CD4-positive, alpha-beta T cell treated with Interferon gamma for 1 hour (primary cell): ENCODE measurements at places on chromosomes 1 and 21.

DNA sequence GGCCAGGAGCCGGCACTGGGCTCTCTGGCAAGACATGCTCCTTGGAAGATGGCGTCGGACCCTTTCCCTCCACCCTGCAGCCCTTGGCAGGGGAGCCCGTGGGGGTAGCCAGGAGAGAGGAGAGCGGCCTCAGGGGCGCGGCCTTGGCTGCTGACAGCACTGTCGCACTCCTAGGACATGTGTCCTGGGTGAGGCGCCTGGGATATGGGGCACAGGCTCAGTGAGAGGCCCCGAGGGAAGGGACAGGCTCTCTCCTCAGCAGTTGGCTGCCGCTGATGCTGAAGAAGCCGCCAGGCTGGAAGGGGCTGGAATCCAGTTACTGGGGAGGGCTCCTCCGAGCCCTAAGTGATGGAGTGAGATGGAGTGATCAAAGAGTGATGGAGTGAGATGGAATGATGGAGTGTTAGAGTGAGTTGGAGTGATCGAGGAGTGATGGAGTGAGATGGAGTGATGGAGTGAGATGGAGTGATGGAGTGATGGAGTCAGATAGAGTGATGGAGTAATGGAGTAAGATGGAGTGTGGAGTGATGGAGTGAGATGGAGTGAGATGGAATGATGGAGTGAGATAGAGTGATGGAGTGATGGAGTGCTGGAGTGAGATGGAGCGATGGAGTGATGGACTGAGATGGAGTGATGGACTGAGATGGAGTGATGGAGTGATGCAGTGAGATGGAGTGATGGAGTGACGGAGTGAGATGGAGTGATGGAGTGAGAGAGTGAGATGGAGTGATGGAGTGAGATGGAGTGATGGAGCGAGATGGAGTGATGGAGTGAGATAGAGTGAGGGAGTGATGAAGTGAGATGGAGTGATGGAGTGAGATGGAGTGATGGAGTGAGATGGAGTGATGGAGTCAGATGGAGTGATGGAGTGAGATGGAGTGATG is 27.6 kb upstream of the PKP1 start:
- no peak for DNase-seq

DNA sequence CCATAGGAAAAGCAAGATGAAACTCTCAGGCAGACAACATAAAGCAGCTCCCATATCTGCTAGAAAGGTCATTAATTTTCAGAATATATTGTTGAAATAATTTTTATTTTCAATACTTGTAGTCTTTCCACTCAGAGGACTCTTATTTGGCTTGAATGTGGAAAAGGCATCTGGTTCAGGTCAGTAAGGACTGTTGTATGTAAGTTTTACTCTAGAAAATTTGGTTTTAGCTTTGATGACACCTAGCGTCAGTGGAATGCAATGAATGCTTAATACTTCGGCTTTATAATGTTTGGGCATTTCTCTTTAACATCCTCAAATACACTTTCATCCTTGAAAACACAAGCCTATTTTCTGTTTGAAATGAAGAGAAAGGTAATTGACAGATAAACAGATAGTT is 63.3 kb downstream of the LRRC40 start:
- DNase-seq, result no peak

DNA sequence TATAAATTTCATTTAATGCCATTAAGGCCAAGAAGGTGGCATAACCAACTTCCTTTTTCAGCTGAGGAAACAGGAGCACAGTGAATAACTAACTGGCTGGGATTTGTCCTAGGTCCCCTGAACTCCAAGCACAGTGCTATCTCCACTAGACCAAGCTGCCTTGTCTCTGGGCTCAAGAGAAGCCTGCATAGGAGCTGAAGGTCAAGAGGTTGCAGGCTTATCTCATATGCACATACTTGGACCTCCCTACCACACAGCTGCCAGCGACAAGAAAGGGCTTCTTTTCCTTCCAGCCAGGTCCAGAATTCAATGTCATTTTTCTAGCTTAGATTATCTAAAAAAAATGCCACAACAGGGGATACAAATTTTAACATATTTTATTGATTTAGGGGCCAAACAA is 27.1 kb downstream of the AK2 start:
- no peak for DNase-seq

GRCh38 chr1:2201062-2201461 is 6.5 kb upstream of the FAAP20 start:
- no peak for DNase-seq

- DNase-seq, result no peak
Measured at GRCh38 chr1:189787201-189787600, 690.5 kb downstream of the BRINP3 start.

DNA sequence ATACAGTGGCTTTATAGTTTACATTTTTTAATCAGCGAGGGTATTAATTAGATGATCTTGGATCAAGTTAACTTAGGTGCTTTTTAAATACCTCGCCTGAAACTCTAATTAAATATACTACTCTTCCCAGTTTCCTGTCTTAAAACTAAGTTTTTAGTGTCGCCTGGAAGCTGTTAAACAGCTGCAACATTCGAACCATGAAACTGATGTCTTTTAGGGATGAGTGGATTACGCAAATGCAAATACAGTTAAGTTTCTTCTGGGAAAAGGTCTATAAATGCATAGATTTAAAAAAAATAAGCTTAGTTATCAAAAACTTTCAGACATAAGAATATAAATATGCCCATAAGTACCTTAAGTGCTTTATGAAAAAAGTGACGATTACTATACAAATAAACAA is 228.3 kb downstream of the PTPRC start:
- no peak for DNase-seq

- no peak for DNase-seq
Measured at GRCh38 chr1:94798462-94798861, 21.7 kb upstream of the SLC44A3 start.

- no peak for DNase-seq
Measured at GRCh38 chr1:165645654-165646366, 14.8 kb downstream of the MGST3 start.

DNA sequence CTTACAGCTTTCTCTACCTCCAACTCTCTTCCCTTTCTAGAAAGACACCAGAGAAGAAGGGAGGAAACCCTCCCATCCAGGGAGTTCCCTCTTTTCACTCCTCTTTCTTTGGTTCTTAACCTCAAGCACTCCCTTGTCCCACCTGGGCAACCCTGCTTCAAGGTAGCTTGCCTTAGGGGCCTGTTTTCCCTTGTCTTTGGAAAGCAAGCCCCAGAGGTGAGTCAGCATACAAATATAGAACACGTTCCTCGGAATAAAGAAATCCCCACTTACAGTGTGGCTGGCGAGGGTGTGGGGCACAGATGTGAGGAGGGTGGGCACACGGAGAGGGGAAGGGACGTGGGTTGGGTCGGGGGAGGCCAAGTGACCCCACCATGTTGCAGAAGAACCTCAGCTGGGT is 26.1 kb upstream of the KCNE2 start:
- DNase-seq, result no peak

DNA sequence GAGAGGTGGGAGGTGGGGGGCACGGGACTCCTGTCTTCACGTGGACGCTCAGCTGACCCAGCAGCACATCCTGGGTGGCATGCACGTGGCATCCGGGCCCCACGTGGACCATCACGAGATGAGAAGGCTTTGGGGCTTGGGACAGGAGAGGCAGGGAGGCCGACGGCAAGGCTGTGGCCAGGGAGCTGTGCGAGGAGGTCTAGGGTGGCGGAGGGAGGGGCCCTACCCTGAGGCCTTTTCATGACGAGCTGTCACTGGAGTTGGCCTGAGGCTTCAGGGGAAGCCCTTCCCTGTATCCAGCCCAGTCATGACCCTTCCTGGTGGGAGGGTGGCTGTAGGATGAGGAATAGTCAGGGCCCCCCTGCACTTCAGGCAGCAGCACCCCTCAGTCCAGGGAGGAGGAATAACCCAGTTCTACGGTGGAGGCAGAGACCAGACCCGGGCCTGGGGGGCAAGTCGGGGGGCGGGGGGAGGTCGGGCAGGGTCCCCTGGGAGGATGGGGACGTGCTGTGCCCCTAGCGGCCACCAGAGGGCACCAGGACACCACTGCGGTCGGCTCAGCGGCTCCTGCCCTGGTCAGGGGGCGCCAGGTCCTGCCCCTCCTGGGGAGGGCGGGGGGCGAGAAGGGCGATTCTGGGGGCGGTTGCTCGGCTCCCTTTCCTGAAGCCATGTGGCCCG is 2.0 kb upstream of the PERM1 start:
- peak; percentile 50 for DNase-seq

- DNase-seq, result no peak
Measured at GRCh38 chr1:67830928-67831830, 2.1 kb downstream of the GNG12 start.

DNA sequence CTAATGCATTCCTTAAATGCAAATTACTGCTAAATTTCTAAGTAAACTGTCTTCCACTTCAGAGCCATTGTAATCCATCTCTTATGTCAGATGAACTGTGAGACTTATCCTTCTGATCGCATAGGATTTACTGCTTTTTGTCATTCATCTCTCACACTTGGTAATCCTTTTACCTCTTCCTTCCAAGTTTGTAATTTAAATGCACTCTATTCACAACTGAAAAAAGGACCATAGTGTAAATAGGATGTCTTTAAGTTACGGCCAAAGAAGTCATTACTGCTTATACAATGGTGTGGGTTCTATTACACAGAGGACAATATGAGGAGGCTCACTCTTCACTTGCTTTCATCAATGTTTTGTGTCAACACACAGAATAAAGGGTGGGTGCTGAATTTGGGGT is 393.3 kb downstream of the PTBP2 start:
- no peak for DNase-seq

DNA sequence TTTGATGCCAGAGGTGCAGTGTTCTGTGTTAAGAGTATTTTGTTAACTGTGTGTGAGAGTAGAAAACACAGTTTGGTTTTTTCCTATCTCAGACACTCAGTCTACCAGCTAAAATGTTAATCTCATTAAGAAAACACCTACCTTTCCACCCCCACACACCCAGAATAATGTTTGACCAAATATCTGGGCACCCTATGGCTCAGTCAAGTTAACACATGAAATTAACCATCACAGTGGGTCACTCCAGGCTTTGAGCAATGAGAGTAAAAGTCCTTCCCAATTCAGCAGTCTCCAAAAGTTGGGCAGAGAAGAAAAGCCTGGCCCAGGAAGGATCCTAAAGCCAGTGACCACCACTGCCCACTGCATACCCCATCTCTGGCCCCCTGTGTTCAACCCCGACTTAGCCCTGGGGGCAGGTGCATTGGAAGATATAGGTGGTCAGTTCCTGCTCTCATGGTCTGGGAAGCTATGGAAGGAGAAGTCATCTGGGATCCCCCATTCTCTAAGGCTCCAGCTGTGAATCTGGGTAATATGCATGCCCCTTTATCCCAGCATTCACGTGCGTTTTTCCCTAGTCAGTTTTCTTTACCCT is 50.2 kb upstream of the CSF3R start:
- DNase-seq, result no peak

GRCh38 chr1:151574575-151575529 is 34.7 kb downstream of the TUFT1 start:
- DNase-seq, result peak; percentile 20

DNA sequence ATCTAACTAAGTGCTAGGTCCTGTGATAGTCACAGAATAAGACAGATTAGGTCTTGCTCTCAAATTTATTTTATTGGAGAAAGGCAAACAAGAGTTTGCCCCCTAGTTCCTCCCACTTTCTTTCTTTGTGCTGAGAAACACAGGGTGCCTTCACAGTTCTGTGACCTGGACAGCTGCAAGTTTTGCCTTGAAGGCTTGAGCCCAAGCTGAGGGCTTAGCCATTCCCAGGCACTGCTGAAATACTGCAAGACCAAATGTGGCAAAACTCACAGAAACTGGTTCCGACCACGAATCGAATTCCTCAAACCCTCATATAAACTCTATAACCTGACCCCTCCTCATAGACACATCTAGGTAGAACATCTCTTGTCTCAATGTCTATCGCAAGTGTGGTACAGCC is 227.9 kb downstream of the RERE start:
- DNase-seq, result no peak

- DNase-seq, result no peak
Measured at GRCh38 chr1:105516068-105516467, 1540.4 kb upstream of the PRMT6 start.

GRCh38 chr21:42593007-42593814 is 60.2 kb upstream of the PDE9A start:
- DNase-seq, result peak; percentile 55

DNA sequence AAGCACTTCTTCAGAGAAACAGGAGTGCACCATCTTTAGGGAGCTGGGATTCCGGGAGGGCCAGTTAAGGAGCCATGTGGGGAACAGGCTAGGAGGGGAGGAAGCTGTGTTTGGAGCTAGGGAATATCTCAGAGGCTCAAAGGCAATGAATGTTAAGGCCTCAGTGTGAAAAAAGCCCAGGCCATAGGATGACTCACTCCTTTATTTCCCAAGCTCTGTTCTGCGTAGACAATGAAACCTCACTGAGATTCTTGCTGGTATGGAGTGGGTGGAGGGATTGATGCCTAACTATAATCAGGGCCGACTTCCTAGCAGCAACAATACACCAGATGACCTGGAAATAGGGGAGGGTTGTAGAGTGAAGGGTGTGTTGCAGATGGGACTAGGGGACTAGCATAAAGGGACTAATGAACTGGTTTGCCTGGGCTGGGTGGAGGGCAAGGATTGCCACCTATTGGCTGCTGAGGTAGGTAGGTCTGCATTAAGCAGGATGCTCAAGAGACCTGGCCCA is 2.1 kb downstream of the GNAT2 start:
- no peak for DNase-seq

DNA sequence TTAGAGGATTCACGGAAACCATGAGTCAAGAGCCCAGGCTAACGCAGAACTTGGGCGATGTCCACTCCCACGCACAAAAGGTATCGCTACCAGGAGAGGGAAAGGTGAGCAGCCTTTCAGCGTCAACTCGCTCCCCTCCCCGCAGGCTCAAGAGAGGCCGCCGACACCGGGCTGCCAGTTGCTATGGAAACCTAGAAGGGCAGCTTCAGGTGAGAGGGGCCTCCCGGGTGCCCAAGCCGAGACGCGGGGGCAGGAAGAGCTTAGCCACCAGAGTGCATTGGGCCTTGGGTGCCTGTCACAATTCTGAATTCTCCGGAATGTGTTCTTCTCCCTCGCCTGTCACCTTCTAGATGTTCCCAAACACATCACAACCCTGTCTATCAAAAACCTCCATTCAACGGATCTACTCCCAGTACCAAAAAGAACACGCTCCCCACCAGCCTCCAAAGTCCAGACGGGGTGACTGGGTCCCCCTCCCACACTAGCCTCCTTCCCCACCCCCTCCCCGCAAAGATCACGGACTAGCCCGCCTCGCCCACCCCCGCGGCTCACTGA is 694 bp downstream of the MEAF6 start:
- DNase-seq, result peak; percentile 39

DNA sequence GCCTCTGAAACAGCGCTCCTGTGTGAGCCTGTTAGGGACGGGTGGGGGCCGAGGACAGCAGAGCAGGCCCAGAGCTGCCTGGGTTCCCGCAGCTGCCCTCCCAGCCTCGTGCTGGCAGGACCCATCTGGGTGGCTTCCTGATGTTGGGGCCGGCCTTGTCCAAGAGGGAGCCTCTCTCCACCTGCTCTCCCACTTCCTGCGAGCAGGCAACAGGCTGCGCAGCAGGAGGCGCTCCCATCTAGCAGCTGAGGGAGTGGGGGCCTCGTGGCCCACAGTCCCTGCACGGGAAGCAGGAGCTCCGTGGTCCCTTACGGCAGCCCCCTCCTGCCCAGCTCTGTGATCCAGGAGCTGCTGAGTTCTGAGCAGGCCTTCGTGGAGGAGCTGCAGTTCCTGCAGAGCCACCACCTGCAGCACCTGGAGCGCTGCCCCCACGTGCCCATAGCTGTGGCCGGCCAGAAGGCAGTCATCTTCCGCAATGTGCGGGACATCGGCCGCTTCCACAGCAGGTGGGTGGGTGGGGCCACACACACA is 68.0 kb downstream of the TRIM11 start:
- DNase-seq, result no peak
